Glomerular endothelial cell (primary cell): ENCODE measurements at places on chromosomes 12 and 14. TPM values are rescaled to one million over a fixed set of nuclear protein-coding genes. Genes with fewer than 3 reads are reported as not detected.

Gene PGAM5
- total RNA-seq = 42.4 and 45.0 TPM in 2 replicates

Gene GPD1
- total RNA-seq = 2.6 TPM in 1 of 2 replicates, not detected in the other

Gene ZNF385A
- total RNA-seq = 5.6 and 6.0 TPM in 2 replicates

Gene DHH
- 0.05 and 0.29 TPM in 2 replicates for total RNA-seq

Gene OASL
- total RNA-seq = 0.39 and 2.4 TPM in 2 replicates
